Tracheal epithelial cell (primary cell): ENCODE measurements at places on chromosomes 4 and X. TPM values are rescaled to one million over a fixed set of nuclear protein-coding genes. Genes with fewer than 3 reads are reported as not detected.

Gene RNF150
- total RNA-seq, result 0.21 and 0.24 TPM in 2 replicates

Gene DGAT2L6
- total RNA-seq, result not detected in 2 replicates

Gene PITX2
- not detected in 2 replicates for total RNA-seq

Gene TMEM150C
- 0.48 TPM in 1 of 2 replicates, not detected in the other for total RNA-seq

Gene DDX53
- not detected in 2 replicates for total RNA-seq

Gene TAF7L
- 0.21 and 0.24 TPM in 2 replicates for total RNA-seq

Gene MTNR1A
- not detected in 2 replicates for total RNA-seq

Gene CT45A2
- not detected in 2 replicates for total RNA-seq

Gene JCHAIN
- not detected in 2 replicates for total RNA-seq

Gene ALB
- 0.24 TPM in 1 of 2 replicates, not detected in the other for total RNA-seq

Gene PDZD4
- under 0.01 TPM in 1 of 2 replicates, not detected in the other for total RNA-seq

Gene TLR10
- total RNA-seq, result under 0.01 TPM in 1 of 2 replicates, not detected in the other

Gene NLRP2B
- total RNA-seq, result not detected in 2 replicates

Gene HSFX2
- 0.72 TPM in 1 of 2 replicates, not detected in the other for total RNA-seq

Gene CFAP299
- total RNA-seq, result not detected in 2 replicates

Gene MAGEB3
- not detected in 2 replicates for total RNA-seq

Gene NEUROG2
- not detected in 2 replicates for total RNA-seq

Gene CORIN
- under 0.01 and 0.64 TPM in 2 replicates for total RNA-seq

Gene SHROOM4
- total RNA-seq, result 0.43 and 1.4 TPM in 2 replicates

Gene CTSO
- total RNA-seq, result 2.6 and 5.5 TPM in 2 replicates

Gene MGAT4D
- total RNA-seq, result not detected in 2 replicates

Gene FMR1NB
- total RNA-seq, result not detected in 2 replicates

Gene SASH3
- total RNA-seq, result not detected in 2 replicates

Gene EDA2R
- total RNA-seq, result 1.5 and 2.9 TPM in 2 replicates

Gene ALAS2
- total RNA-seq, result not detected in 2 replicates

Gene F11
- not detected in 2 replicates for total RNA-seq

Gene ODAM
- total RNA-seq, result not detected in 2 replicates

Gene ARX
- total RNA-seq, result not detected in 2 replicates

Gene PKD2
- total RNA-seq, result 9.6 and 17.4 TPM in 2 replicates

Gene AFM
- not detected in 2 replicates for total RNA-seq
